ENCODE measurements at places on chromosomes 12 and 14.

GRCh38 chr12:88305254-88305890, 163.3 kb downstream of the TMTC3 start:
- DNase-seq, result no peak

DNA sequence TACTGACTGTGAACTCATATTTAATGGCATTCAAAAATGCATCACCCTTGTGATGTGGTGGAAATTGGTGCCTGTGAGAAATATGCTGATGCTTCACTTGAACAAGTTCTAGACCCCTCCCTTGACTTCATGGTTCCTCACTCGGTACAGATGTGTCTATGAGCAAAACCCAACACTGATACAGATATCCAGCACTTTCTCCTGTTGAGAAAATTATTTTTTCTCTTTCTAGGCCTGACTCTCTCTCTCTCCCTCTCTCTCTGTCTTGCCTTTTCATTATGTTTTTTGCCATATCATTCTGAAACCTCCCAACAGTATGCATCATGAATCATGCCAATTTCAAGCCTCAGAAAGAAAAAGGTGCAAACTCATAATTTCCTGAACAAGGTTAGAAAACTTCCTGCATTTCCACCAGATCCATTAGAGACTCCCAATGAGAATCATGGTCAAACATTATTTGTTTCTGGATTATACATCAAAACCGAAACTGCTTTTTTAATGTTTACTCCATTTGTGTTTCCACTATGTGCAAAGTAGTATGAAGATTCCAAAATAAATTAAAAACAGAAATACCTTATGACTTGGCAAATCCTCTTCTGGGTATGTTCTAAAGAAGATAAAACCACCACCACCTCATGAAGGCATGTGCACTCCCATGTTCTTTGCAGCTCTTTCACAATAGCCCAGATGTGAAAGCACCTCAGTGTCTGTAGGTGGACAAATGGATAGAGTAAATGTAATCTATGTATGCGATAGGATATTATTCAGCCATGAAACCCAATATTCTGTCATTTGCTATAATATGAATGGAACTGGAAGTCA, 543.6 kb downstream of the TMEM121 start:
- DNase-seq, result no peak

DNA sequence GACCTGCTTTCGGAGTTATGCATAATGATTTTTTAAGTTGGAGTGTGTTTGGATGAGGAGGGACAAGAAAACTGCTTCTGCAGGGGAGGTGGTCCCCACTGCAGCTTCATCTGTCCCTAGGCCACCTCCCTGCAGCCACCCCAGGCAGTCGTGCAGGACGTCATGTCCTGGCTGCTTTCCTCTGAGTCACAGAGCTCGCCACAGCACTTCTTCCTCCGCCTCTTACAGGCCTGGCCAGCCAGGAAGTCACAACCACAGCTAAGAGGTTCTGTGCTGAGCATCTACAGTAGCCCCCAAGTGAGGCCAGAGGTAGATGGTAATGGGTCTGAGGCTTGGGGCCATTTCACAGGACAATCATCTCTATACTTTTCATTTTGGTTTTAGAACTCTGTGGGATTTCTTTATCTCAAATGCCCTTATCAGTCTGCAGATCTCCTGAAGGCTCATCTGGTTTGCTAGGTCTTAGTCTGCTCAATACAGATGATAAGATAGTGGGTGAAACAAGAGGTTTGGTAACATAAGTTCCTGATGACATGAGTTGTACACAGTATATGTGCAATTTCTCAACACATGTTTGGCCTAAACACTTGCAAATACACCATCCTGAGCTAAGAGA, 106.4 kb downstream of the ARF6 start:
- peak; percentile 75 for DNase-seq

- DNase-seq, result no peak
Observed at GRCh38 chr14:28999656-29000055, 233.1 kb downstream of the FOXG1 start.

DNA sequence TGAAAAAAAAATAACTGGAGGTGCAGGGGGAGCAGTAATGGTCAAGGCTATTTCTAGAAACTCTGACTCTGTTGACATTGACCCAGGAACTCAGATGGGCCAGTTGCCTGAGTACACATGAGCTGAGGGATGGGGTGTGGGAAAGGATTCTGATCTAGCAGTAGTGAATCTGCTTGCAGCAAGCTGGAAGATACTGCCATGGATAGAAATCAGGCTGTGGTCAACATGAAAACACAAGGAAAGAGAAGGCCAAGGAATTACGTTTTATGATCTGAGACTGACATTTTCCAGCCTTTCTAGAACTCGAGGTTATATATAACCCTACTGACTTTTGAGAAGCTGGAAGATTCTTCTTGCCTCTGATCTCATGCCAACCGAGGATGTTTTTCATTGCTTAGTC, 90.0 kb downstream of the ANO6 start:
- no peak for DNase-seq

GRCh38 chr12:51686727-51687126, 95.7 kb downstream of the SCN8A start:
- DNase-seq, result no peak

DNA sequence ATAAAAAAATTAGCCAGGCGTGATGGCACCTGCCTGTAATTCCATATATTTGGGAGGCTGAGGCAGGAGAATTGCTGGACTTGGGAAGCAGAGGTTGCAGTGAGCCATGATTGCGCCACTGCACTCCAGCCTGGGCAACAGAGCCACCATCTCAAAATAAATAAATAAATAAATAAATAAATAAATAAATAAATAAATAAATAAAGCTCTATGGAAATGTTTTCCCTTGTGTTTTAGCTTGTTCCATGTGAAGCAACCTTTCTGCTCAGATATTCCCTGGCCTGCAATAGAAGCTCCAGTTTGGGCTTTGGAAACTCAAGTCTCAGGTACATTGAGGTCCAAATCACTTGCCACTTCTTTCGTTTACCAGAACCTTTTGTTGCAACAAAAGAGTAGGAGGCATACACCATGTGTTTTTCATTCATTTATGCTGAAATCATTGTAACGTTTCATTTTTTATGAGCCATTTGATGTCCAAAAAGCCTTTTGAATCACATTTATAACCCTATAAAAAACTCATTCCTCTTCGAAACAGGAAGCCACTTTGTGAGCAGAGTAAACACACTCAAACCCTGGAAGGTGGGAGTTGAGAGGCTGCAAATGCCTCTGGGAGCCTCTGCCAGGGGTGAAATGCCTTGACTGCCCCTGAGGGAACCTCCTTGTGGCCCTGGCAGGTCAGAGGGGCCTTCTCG, 376.6 kb upstream of the TBX3 start:
- DNase-seq, result no peak

DNA sequence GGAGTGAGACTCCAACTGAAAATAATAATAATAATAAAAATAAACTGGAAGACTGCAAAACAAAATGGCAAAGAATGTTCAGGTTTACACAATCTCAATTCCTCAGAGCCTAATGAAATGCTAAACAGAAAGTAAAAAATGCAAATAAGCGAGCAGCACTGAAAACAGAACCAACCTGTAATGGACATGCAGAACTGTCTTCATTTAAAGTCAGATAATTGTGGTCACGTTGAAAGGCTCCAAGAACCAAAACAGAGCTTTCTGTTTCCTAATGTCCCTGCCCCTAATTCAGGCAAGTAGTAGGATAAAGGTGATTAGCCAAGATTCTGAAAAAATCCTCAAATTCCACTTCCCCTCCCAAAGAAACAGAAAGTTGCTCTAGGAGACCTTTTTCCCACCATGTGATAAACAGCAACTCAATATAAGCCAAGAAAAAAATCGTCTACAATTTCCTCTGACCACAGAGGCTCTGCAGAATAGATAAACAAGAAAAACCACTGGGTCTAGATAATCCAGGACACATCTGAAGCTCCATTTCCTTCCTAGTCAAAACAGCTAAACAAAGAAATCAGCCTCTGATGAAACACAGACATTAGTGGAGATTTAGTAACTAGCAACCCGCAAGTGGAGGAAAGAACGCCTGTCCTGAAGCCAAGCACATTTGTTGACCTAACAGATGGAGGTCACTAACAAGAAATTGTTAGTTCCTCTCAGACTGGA, 3.0 kb downstream of the MIS18BP1 start:
- no peak for DNase-seq

- DNase-seq, result no peak
Observed at GRCh38 chr12:66206141-66206540, 17.1 kb downstream of the IRAK3 start.

DNA sequence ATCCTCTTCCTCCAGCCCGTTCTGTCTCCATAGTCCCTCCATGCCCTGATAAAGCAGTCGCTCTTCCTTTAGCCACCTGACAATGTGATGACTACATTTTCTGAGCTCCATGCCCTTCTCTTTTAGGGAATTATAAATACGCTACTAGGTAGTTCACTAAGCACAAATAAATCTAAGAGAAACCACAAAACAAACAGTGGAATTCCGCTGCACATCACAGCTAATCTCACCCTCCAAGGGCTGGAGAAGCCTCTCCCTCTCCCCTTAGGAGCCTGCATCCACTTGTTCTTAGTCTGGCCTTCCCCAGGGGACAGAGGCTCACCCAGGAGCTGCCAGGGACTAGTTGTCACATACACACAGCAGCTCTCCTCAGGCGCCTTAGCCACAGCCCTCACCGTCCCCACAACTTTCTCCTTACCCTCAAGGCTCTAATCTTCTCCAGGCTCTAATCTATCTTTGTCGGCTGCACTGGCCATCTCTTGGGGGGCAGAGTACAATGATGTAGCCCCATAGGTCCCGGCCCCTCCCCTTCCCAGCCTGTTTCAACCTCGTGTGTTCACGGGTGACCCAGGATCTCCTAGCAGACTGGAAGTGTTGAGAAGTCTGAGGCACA, 55.9 kb upstream of the GPR68 start:
- peak; percentile 23 for DNase-seq

GRCh38 chr14:41257476-41257875, 349.2 kb upstream of the LRFN5 start:
- DNase-seq, result no peak

DNA sequence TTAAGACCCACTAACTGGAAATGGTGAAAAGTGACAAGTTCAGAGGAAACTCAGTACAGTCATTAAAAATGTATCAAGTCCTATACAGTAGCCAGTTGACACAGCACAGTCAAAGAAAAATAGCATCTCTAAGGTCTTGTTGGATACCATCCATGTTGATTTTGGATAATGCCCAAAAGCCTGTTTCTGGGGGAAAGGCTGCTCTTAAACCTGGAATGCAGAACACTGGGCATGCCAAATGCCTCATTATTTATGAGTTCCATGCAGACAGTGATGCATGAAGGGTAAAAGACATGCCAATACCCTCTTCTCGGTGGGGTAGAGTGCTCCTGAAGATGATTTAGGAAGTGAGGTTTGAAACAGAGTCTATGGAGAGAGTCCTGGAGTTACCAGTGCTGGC, 29.6 kb downstream of the KCNK13 start:
- no peak for DNase-seq

- DNase-seq, result no peak
Observed at GRCh38 chr12:94714378-94715114, 64.2 kb upstream of the TMCC3 start.

DNA sequence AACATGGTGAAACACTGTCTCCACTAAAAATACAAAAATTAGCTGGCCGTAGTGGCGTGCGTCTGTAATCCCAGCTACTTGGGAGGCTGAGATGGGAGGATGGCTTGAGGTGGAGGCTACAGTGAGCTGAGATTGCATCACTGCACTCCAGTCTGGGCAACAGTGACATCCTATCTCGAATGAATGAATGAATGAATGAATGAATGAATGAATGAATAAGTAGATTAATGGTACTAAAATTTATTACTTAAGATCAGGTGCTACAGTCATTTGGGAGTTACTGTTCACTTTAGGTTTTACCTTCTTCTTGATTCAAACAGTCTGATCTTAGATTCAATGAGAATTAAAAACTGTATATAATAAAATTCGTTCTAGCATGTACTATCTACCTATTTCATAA, 31.6 kb upstream of the WDR89 start:
- DNase-seq, result no peak

- no peak for DNase-seq
Observed at GRCh38 chr12:77968021-77968420, 137.3 kb downstream of the NAV3 start.

DNA sequence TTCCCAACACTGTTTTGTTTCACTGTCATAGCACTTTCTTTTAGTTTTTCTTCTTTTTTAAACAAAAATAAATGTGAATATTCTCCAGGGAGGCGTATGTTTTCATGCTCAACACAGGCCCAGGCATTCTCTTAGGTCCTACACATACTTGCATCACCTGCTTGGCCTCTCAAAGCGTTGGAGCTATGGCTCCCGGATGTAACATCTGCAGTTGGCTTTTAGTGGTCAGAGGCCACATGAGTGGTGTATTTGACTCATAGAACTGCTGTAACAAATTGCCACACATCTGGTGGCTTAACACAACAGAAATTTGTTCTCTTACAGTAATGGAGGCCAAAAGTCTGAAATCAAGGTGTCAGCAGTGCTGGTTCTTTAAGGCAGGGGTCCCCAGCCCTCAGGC, 44.6 kb upstream of the VRK1 start:
- no peak for DNase-seq

- peak; percentile 60 for DNase-seq
Observed at GRCh38 chr12:100926669-100927248, 132.2 kb downstream of the ANO4 start.

GRCh38 chr14:20682127-20682434, 2.3 kb upstream of the RNASE4 start:
- no peak for DNase-seq

GRCh38 chr14:62030387-62030786, 268.2 kb downstream of the SNAPC1 start:
- no peak for DNase-seq

GRCh38 chr12:9707356-9707755, 25.5 kb downstream of the CLECL1 start:
- peak; percentile 35 for DNase-seq

DNA sequence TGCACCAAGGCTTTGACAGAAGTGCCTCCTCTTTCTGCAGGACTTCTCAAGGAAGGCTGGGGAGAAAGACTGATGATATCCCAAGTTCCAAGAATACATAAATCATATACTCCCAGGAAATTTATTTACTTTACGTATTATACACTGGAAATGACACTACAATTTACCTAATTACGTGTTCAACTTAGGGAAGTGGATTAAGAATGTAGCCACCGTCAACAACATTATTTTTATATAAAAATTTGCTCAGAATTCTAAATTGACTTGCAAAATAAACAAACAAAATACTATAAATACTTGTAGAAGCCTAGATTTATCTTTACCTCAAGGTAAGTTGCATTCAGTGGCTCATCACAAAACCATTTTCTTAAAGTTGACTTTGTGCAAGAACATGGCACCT, 18.9 kb downstream of the TSPAN19 start:
- no peak for DNase-seq

DNA sequence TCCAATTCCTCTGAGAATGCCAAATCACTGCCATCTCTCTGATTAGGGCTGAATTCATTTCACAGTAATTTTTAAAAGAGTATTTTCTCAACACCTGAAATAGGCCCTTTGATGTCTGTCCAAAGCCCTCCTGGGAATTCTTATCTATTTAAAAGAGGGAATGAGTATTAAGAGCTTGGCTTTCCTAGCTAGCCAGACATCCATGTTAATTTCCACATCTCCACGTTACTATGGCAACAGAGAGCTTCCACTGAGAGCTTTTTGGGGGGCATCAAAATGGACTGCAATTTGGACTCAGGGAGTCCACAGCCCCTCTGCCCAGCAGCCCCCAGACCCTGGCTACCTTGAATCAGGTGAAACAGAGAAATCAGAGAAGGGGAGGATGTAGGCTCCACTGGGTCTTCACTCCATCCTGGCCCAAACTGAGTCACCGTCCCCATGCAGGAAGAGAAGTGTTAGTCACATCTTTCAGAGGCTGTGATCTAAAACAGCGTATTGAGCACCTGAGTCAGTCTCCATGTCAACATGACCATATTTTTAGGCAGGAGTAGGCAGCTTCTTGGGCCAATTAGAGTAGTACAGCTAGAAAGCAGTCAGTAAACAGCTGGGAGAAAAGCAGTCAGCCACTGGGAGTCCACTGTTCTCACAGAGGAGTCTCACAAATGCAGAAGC, 7.0 kb upstream of the FICD start:
- peak; percentile 16 for DNase-seq
